ENCODE measurements at places on chromosomes 5 and 9. TPM values are rescaled to one million over a fixed set of nuclear protein-coding genes. Genes with fewer than 3 reads are reported as not detected.
A peak's percentile ranks its signal among the peaks of the same experiment; 100 is the strongest.

DNA sequence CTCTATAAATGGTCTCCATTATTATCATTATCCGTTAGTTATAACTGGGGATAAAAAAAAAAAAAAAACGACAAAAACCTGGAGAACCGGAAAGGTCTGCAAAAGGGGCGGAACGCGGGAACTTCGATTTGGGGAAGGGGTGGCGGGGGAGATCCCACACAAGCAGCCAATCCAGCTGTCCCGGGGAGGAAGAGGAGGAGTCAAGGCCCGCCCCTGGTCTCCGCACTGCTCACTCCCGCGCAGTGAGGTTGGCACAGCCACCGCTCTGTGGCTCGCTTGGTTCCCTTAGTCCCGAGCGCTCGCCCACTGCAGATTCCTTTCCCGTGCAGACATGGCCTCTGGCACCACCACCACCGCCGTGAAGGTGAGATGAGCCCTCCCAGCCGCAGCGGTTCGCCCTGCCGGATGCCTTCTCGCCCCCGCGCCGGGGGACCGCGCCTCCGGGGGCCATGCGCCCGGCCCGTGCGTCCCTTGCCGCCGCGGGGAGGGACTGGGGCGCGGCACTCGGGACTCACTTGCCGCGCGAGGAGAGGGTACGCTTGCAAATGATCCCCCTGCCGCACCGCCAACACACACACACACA lies at the start of gene MTAP:
Gene MTAP, plus strand, starts transcription at position 219 of the 583 bp plus-strand sequence. Its CDS starts 113 bp downstream, at position 332.
- H3K4me1 ChIP-seq: peaks cover 36% of the 10 kb centered on the region
- H3K4me3 ChIP-seq: peak within 1 kb of the TSS; percentile 100
- peak; percentile 81 for DNase-seq
- peaks cover 15% of the 10 kb centered on the region for H3K27me3 ChIP-seq
- peak within 1 kb of the TSS; percentile 100 for H3K27ac ChIP-seq
- H3K36me3 ChIP-seq: peaks cover 31% of the 10 kb centered on the region

MEIKIN gene
- total RNA-seq: not detected

NIPBL gene
- total RNA-seq: 42.1 TPM

DNA sequence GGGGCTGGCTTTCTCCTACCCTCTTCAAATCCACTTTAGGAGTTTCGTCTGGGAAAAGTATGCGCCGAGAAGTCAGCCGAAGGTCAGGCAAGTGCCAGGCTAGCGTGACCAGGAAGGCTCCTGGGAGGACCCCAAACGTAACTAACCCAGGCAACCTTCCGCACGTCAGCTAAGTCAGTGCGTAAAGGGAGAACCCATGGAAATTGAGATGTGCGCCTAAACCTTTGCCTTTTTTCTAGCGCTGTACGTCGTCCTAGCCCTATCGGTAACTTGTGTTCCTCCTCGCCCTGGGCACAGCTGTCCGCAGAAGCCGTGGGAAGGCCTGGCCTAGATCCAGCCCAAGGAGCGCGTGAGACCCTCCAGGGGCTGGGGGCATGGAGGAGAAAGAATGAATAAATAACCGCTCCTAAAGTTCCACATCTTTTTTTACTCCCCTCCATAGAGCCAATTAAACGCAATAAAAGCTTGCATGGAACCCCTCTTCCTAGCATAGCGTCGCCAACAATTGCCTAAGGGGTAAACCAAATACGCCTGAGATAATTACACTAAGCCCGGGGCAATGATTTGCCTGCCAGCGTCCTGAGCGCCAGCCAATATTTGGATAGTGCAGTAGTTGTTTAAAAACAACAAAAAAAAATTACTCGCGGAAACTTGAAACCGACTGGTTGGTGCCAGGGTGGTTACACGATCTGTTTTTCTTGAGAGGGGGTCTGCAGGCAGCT lies 4.0 kb upstream of the FOXB2 start:
- H3K4me3 ChIP-seq: no peak overlapping the region
- DNase-seq: no peak
- peaks cover 2% of the 10 kb centered on the region for H3K36me3 ChIP-seq
- peaks cover 96% of the 10 kb centered on the region for H3K27me3 ChIP-seq
- peaks cover 30% of the 10 kb centered on the region for H3K4me1 ChIP-seq

SPATA31D4 gene
- not detected for total RNA-seq

DNA sequence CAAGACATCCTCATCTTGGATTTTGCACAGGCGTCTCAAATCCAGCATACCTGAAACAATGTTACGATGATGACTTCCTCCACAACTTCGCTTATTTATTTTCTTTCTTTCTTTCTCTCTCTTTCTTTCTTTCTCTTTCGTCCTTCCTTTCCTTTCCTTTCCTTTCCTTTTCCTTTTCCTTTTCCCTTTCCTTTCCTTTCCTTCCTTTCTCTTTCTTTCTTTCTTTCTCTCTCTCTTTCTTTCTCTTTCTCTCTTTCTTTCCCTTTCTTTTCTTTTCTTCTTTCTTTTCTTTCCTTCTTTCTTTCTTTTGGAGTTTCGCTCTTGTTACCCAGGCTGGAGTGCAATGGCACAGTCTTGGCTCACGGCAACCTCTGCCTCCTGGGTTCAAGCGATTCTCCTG lies 20.1 kb downstream of the NDUFS4 start:
- H3K4me1 ChIP-seq: peaks cover 29% of the 10 kb centered on the region
- no peak overlapping the region for H3K4me3 ChIP-seq
- no peak overlapping the region for H3K27ac ChIP-seq

DNA sequence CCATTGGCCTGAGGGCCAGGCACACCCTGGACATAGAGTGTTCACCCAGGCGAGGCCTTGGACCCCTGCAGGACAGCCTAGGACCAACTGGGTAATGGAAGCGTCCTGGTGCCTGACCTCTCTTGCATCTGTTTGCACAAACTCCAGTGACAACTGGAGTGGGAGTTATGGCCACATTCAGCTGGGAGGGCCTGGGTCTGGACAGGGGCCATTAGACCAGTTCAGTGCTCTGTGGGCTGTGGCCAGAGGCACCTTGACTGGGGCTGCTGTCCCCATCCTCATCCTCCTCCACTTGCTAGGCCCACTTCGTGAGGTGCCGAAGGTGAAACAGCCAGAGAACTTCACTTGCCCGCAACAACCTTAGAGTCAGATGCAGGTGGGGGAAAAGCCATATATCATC lies 372.7 kb upstream of the IRX1 start:
- H3K27me3 ChIP-seq: no peaks in the 10 kb centered on the region
- H3K27ac ChIP-seq: no peak overlapping the region
- H3K36me3 ChIP-seq: no peaks in the 10 kb centered on the region
- no peak overlapping the region for H3K4me3 ChIP-seq
- H3K4me1 ChIP-seq: no peaks in the 10 kb centered on the region
- no peak for DNase-seq

- no peaks in the 10 kb centered on the region for H3K4me1 ChIP-seq
- no peak overlapping the region for H3K4me3 ChIP-seq
- H3K36me3 ChIP-seq: no peaks in the 10 kb centered on the region
- no peak overlapping the region for H3K27ac ChIP-seq
- DNase-seq: no peak
Measured at GRCh38 chr9:25350011-25350410, 328.2 kb downstream of the TUSC1 start.

- H3K27ac ChIP-seq: no peak overlapping the region
- peaks cover 27% of the 10 kb centered on the region for H3K36me3 ChIP-seq
- H3K27me3 ChIP-seq: no peaks in the 10 kb centered on the region
- H3K4me1 ChIP-seq: peaks cover 3% of the 10 kb centered on the region
Measured at GRCh38 chr9:20962536-20963225, 68.8 kb downstream of the HACD4 start.

GRCh38 chr9:97904725-97905124 lies 17.6 kb downstream of the TRMO start:
- H3K27me3 ChIP-seq: no peaks in the 10 kb centered on the region
- H3K4me3 ChIP-seq: peak overlapping the region; percentile 74
- H3K36me3 ChIP-seq: peaks cover 29% of the 10 kb centered on the region
- H3K4me1 ChIP-seq: peaks cover 65% of the 10 kb centered on the region
- peak; percentile 50 for DNase-seq

- no peak overlapping the region for H3K27ac ChIP-seq
- no peak for DNase-seq
- H3K27me3 ChIP-seq: no peaks in the 10 kb centered on the region
Measured at GRCh38 chr5:53237876-53238275, 128.3 kb upstream of the MOCS2 start.

ANKH gene
- 84.6 TPM for total RNA-seq

ADAMTSL2 gene
- 0.29 TPM for total RNA-seq

FBXL7 gene
- total RNA-seq: not detected

C5orf22 gene
- 29.5 TPM for total RNA-seq

- H3K27ac ChIP-seq: no peak overlapping the region
- H3K36me3 ChIP-seq: no peaks in the 10 kb centered on the region
- no peak for DNase-seq
- H3K27me3 ChIP-seq: no peaks in the 10 kb centered on the region
- no peak overlapping the region for H3K4me3 ChIP-seq
Measured at GRCh38 chr5:45508135-45508534, 188.0 kb downstream of the HCN1 start.

PAPPA gene
- total RNA-seq: not detected

PCDHB14 gene
- total RNA-seq: not detected

DNA sequence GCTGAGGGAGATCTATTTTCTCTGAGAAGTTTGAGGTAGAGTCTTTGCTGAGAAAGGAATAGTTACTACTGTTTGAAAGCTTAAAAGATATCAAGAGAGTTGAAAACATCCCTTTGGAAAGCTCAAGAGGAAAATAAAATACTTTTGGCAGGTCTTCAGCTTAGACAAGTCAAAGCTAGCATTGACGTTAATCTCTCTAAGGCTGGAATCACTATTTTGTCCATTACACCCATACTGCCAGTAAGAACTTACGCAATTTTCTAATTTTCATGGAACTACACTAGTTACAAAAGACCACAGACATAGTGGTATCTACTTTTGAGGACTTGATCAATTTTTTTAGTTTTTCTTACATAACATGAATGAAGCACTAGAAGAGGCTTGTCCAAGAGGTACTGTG lies 494.9 kb downstream of the PSAT1 start:
- DNase-seq: no peak
- no peak overlapping the region for H3K4me3 ChIP-seq
- no peaks in the 10 kb centered on the region for H3K36me3 ChIP-seq
- H3K27ac ChIP-seq: no peak overlapping the region

GRCh38 chr9:87950765-87951488 lies 23.4 kb downstream of the CDK20 start:
- H3K27ac ChIP-seq: no peak overlapping the region
- no peaks in the 10 kb centered on the region for H3K4me1 ChIP-seq
- peaks cover 41% of the 10 kb centered on the region for H3K27me3 ChIP-seq
- H3K36me3 ChIP-seq: no peaks in the 10 kb centered on the region
- H3K4me3 ChIP-seq: no peak overlapping the region

DNA sequence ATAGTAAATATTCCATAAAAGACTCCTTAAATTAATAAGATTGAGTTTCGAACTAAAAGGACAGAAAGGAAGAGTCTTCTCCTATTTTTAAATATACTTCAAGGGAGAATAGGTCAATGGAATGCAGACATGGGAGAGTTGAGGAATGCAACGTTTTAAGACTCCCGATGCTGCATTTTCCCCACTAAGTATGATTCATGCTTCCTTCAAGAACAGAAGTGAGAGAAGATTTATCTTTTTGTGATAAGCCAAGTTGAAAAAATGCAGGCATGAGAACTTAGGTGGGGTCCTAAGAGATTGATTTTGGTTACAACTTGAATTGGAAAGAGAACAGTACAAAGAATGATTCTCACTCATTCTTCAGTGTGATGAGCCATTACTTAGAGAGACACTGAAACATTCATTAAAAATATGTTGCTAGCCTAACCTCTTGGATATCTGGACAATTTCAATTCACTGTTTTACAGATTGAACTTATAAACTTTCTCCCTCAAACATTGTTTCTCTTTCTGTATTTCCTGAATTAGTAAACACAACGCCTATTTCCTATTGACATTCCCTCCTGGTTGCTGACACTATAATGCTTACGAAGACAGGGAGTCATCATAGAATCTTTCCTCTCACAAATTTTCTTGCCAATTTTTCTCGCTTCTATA lies 1666.1 kb upstream of the WWC1 start:
- no peak overlapping the region for H3K27ac ChIP-seq
- H3K4me1 ChIP-seq: no peaks in the 10 kb centered on the region
- DNase-seq: no peak

TAF1L gene
- total RNA-seq: 0.04 TPM

DNA sequence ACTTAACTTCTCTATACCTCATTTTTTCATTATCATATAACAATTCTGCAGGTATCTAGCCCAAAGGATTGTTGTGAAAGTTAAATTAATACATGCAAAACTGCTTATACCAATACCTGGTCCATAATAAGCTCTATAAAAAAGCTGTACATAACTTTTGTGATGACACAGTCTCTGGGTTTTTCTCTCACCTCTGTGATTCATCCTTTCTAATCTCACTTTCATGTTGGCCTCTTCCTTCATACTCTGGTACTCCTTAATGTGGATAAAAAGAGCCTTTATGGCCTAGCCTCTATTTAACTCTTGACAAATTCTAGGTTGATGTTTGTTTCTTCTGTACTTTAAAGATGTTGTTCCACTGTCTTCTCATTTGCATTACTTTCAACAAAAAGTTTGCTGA lies 162.9 kb upstream of the ACOT12 start:
- no peaks in the 10 kb centered on the region for H3K36me3 ChIP-seq
- peaks cover 20% of the 10 kb centered on the region for H3K4me1 ChIP-seq
- H3K4me3 ChIP-seq: peak overlapping the region; percentile 26

- H3K4me1 ChIP-seq: peaks cover 6% of the 10 kb centered on the region
- peaks cover 7% of the 10 kb centered on the region for H3K27me3 ChIP-seq
- peak overlapping the region; percentile 20 for H3K27ac ChIP-seq
Measured at GRCh38 chr5:124454081-124454480, 292.4 kb downstream of the ZNF608 start.

DNA sequence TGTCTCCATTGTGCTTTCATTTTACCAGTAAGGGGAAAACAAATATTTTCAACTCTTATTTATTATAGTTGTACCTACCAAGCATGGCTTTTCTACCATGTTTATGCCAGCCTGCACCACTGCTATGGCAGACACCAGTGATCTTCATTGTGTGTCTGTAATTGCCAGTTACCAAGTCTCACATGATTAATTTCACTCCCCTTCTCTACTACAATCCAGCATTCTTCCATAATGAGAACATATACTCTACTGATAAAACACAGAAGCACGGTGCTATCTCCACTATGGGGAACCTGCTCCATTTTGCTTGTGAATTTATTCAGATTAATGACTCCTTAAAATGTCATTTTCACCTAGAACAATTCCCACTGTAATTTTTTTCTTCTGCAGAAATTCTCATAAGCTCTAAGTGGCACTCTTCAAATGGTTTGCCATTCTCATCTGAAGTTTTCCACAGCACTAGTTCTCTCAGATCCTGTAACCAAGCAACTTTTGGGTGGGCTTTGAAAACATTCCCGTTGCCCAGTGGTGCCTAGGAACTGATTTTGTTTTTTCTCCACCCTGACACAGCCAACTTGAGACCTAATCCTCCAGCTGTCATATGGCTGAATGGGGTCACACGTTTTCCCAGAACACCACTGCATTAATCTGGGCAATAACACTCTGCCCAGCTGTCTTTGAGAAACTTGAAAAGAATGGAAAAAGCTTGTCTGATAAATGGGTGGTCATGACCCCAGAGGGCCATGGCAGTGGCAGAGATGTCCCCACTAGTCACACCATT lies 222.7 kb upstream of the RASEF start:
- no peaks in the 10 kb centered on the region for H3K36me3 ChIP-seq
- no peak overlapping the region for H3K27ac ChIP-seq
- H3K4me1 ChIP-seq: no peaks in the 10 kb centered on the region
- no peak for DNase-seq

CEL gene
- 2.8 TPM for total RNA-seq

EQTN gene
- total RNA-seq: not detected

GRCh38 chr5:99191206-99191745 lies 262.5 kb upstream of the CHD1 start:
- no peaks in the 10 kb centered on the region for H3K27me3 ChIP-seq
